ENCODE measurements at places on chromosomes 3 and 15. TPM values are rescaled to one million over a fixed set of nuclear protein-coding genes. Genes with fewer than 3 reads are reported as not detected.

Gene DBR1
- polyA plus RNA-seq: 6.0 TPM

Gene XCR1
- polyA plus RNA-seq: not detected

Gene ATP13A3
- polyA plus RNA-seq: 11.3 TPM

Gene CSPG5
- polyA plus RNA-seq: 32.3 TPM

Gene SLC38A3
- polyA plus RNA-seq: 18.3 TPM

Gene ADCY5
- 14.5 TPM for polyA plus RNA-seq

Gene ITIH1
- polyA plus RNA-seq: not detected

Gene TTLL13
- not detected for polyA plus RNA-seq

Gene MINAR1
- 0.46 TPM for polyA plus RNA-seq

Gene GOLGA8T
- not detected for polyA plus RNA-seq

Gene TTC14
- 2.6 TPM for polyA plus RNA-seq

Gene ATP2B2
- polyA plus RNA-seq: 13.9 TPM

Gene ATP13A5
- not detected for polyA plus RNA-seq

Gene SHF
- polyA plus RNA-seq: 93.7 TPM

Gene COL6A5
- not detected for polyA plus RNA-seq

Gene SEMA3F
- 15.3 TPM for polyA plus RNA-seq

Gene DPH6
- 8.1 TPM for polyA plus RNA-seq

Gene SERPINI2
- not detected for polyA plus RNA-seq

Gene CHL1
- polyA plus RNA-seq: 5.4 TPM

Gene FRG2C
- not detected for polyA plus RNA-seq

Gene NISCH
- 51.3 TPM for polyA plus RNA-seq

Gene IQGAP1
- polyA plus RNA-seq: 55.6 TPM
